ENCODE measurements at places on chromosomes 1 and 21.

- no peak for DNase-seq
Observed at GRCh38 chr1:21066356-21067012, 110.2 kb downstream of the EIF4G3 start.

DNA sequence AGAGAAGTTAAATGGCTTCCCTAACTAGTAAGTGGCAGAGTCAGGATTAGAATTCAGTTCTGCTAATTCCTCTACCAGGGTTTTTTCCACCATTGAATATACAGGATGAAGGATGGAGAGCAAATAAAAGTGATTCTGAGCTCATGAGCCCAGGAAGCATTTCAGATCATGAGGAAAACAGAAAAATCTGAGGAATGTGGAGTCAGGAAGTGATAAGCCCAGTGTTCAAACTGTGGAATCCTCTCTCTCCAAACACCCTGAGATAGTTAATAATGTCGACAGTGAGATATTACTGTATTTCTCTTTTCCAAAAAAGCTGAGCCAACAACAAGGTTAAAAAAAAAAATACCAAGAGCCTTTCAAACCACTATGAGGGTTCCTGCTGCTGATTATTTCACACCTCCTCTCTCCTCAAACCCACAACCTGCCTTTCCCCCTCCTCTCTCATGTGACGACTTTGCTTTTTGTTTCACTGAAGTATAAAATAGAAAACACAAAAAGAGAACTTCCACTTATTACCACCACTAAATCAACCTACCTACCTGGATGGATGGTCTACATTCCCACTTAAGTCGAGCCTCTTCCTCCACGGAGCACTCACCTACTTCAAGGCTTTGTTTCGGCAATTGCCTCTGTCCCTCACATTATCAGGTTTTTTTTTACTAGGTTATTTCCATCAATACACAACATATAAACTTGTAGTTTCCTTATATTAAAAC is 8.9 kb downstream of the SLAMF1 start:
- DNase-seq = no peak

DNA sequence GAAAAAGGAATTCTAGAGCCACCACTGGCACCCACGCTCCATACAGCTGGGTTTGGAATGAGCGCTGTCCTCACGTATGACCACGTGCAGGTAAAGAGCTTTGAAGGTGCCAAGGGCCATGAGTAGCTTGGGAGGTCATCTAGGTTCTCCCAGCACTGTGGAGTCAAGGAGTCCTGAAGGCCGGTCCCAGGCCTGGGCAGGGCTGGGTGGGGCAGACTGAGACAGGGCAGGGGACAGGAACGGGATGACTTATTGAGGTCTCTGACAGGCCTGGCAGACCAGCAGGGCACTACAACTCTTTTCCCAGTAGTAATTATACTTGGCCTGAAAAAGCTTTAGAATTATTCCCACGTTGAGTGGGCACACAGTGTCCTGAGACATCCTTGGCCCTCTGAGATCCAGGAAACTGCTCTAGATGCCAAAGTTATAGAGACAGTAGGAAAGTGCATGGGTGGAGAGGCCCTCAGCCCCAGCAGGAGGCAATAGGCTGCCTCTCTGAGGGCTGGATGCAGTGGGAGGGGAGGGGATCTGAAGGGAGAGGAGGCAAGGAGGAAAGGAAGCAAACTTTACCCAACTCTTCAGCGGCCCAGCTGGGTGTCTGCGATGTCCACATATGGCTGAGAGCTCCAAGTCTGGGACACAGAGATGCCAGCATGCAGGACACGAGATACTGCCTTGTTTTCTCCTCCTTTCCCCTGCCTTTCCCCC is 1.8 kb upstream of the CDA start:
- no peak for DNase-seq

- no peak for DNase-seq
Observed at GRCh38 chr1:41681331-41682098, 197.0 kb upstream of the EDN2 start.

GRCh38 chr1:245382981-245383380 is 228.2 kb downstream of the KIF26B start:
- no peak for DNase-seq

DNA sequence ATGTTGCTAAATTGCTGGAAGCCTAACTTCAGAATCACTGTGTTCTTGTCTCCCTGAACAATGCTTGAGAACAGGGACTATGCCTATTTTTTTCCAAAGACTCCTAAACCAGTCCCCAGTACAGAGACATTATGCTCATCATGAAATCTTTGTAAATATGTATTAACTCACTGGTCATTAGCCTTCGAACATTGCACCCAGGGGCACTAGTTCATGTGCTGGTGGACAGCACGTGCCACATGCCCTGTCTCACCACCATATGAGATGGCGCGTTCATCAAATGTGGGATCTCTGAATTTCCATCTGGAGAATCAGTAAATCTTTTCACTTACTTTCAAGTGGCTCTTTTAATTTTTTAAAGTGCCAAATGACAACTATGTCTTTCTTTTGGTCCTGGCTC is 11.0 kb upstream of the ATP1A1 start:
- no peak for DNase-seq

- DNase-seq = peak; percentile 76
Observed at GRCh38 chr1:226662642-226663326, 76.3 kb downstream of the ITPKB start.

- DNase-seq = no peak
Observed at GRCh38 chr1:175062339-175062738, 5.3 kb upstream of the TNN start.

GRCh38 chr1:175154629-175155472 is 37.7 kb downstream of the KIAA0040 start:
- peak; percentile 62 for DNase-seq

DNA sequence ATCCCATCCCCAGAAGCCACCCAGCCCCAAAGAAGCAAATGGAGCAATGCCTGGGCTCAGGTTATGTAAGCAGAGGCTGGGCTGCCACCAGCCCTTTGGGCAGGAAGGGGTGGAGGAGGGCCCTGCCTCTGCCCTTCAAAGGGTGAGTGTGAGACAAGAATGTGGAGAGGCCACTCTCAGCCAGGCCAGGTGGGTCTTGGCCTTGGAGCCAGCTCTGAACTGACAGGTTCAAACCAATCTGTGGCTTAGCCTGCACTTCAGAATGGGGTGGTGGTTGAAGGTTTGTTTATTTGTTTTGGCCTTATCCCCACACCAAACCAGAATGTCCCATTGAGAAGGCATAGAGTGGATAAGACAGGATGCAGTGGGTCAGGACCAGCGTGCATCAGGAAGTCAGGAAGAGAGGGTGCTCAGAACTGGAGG is 29.8 kb downstream of the C1orf116 start:
- DNase-seq = no peak

GRCh38 chr21:31198575-31198974 is 145.5 kb downstream of the TIAM1 start:
- no peak for DNase-seq

DNA sequence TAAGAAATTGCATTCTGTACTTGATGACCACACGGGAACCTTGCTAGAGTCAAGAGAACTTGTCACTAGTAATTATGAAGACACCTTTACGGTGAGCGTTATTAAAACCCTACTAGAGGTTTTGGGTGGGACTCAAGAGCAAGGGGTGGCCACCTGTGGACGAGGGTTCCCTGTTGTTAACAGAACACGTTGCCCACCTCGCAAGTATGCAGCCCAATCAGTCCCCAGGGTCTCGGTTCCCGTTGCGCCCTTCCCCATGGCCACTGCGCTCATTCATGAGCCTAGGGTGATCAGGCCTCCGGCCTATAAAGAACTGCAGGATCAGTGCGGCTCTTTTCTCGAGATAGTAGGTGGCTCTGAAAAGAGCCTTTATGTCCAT is 30.2 kb upstream of the RNF187 start:
- no peak for DNase-seq

DNA sequence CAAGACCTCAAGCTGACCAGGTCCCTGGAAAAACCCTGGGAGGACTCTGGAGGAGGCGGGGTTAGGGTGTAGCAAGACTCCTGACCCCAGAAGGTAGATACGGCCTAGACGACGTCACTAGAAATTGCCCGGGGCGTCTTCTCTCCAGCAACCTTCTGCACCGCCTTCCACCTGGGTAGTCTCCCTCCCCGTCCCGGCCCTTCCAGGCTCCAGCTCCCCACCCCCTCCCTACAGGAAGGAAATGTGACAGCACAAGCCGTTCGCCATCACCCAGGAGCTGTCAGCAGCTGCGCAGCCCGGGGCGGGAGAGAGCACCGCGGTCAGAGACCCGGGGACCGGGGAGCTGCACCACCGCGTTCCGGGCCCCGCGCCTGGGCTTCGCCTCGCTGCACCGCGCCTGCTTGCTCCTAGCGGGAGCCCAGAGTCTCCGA is 20.0 kb downstream of the SERTAD4 start:
- DNase-seq = no peak

DNA sequence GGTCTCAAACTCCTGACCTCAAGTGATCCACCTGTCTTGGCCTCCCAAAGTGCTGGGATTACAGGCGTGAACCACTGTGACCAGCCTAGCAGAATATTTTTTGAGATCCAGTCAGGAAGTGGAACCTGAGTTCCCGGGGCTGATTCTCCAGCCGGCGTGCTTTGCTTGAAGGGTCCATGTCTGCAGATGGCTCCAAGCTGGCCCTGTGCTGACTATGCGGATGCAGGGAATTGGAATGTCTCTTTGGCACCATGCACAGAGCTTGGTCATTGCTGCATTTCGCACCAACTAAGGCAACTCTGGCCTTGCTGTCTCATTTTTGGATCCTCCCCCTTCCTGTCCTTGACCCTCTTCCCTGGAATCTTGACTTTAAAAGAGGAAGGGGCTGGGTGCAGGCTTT is 28.1 kb downstream of the ARHGEF10L start:
- no peak for DNase-seq

DNA sequence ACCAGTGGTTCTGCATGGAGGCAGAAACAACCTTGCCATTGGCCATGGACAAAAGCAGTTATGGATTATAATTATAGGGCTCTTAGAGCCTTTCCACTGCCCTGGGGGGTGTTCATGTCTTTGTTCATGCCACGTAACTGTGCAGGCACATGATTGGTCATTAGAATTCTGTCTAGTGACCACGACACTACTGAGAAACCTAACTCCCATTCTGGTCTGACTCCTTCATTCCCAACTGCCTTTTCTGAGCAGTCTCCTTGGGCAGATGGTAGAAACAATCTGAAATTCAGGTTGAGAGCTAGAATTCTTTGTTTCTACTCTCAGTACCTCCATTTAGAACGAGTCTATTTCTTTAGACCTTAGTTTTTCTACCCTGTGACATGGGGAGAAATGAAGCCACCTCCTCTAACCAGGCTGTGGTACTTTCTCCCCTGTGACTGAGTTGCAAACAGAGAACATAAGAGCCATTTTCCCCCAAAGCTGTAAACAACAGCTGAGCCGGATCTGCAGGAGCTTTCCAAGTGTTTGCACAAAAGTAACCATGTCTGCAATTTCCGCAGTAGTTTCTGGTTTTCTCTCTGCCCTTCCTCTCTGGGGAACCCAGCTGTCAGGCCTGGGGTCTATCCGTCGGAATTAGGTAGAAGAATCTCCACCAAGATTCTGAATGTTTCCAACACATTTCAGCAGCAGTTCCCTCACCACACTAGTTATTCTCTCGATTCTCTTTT is 37.7 kb upstream of the IPO9 start:
- no peak for DNase-seq

DNA sequence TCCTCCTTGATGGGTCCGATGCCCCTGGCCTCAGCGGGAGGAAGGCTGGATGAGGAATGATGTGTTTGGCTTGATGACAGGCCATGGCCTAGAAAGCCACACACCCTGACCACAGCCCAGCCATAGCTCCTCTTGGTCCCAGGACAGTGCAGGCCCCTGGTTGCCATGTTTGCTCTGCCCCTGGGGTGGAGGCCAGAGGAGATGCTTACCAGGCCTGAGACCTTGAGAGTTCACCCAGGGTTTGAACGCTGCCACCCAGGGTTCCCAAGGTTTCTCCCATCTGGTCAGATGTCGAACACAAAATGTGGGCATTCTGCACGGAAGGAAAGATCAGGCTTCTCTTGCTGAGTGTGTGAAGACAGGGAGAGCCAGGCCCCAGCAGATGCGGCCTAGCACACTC is 2.6 kb downstream of the C1orf226 start:
- DNase-seq = no peak

- DNase-seq = no peak
Observed at GRCh38 chr1:167430849-167431242, 87.5 kb downstream of the CD247 start.

DNA sequence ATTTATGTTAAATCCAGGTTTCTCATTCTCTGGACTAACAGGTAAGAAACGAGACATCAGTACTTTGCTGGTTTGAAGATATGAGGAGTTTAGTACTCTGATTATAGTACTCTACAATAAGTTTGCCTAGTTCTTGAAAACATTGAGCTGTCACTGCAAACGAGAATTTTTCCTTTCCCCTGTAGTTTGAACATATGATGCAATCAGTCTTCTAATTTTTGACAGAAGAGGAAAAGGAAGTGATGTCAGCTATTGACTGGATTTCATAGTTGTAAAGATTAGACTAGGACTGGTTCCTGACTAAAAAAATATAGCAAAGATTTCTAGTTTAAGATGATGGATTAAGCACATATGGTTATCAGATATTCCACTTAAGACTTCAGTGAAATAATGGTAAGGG is 461.9 kb downstream of the LRRIQ3 start:
- DNase-seq = no peak

DNA sequence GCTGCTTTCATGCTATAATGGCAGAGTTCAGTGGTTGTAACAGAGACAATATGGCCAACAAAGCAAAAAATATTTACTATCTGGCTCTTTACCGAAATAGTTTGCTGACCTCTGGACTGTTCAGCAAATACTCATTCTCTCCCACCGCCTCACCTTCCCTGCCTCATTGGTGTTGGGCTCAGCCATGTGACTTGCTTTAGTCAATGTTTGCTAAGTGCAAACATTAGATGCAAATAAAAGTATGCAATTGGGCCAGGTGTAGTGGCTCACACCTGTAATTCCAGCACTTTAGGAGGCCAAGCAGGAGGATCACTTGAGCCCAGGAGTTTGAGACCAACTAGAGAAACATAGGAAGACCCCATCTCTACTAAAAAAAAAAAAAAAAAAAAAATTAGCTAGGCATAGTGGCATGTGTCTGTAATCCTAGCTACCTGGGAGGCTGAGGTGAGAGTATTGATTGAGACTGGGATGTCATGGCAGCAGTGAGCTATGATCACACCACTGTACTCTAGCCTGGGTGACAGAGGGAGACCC is 55.1 kb downstream of the RPL5 start:
- DNase-seq = no peak

DNA sequence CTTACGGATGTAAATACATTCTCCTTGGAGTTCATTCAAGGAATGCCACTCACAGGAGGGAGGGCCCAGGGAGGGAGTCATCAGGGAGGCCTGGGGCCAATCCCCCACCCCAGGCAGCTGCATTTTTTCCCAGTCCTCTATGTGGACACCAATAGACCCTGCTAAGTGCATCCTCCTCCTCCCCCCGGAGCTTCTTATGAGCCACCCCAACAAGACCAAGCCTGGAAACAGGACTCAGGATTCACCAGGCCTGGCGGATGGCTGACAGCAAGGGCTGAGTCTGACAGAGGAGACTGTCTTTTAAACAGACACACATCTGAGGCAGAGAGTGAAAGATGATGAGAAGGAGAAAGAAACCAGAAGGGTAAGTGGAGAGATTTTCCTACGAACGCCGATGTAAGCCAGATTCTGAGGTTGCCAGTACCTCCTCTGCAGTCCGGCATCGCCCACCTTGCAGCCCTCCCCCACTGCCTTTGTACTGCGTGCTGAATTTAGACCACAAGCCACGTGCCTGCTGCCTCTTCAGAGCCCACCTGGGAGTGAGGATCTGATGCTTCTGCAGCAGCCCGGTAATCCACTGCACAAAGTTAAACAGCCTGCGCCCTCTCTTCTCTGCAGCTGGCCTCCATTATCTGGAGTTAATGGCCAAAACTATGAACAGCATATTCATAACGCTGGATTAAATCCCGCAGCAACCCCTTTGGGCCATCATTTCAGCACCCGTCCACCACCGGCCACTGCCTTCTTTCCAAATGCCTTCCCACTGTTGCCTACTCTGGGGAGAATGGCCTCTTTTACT is 17.6 kb upstream of the SFPQ start:
- DNase-seq = no peak

Data from omental fat pad (tissue), 4 donors.